Renal cortical epithelial cell (primary cell): ENCODE measurements at places on chromosomes 7 and 10.
A peak's percentile ranks its signal among the peaks of the same experiment; 100 is the strongest.

DNA sequence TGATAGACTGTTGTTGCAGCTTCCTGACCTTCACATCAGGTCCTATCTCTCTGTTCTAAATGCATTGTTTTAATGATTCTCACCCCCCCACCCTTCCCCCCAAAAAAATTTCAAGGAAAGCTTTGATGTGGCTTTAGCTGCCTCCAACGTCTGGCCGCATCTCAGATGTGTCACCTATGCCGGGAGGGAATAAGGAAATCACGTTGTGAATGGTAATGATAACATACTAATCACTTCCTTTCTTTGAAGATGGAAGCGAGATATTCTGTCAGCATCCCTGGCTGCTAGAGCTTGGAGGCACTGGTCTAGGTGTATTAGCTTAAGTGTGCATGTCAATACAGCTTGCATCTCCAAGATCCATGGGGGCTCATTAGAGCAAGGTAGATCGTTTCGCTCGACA lies 89.6 kb downstream of the VTI1A start:
- no peak for DNase-seq

DNA sequence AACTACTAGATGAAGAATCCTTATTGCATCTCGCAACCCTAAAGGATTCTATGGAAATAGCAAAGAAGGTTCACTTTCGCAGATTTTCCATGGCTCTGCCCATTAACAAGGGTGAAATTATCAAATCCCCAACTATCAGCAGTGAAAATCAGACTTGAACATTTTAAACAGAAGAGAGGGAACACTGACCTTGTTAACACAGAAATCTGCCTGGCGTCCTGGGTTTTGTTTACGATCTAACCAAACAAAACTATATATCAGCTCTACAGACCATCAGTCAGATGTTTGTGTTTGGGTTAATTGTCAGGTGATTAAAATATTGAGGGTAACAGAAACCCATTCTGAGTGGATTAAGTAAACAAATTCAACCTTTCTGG lies 1.9 kb downstream of the CTTNBP2 start:
- no peak for DNase-seq

- no peak for DNase-seq
These were observed 39.2 kb upstream of the MKRN1 start for GRCh38 chr7:140518370-140519006.

- no peak for DNase-seq
These were observed 144.2 kb upstream of the TNRC18 start for GRCh38 chr7:5567790-5568189.

DNA sequence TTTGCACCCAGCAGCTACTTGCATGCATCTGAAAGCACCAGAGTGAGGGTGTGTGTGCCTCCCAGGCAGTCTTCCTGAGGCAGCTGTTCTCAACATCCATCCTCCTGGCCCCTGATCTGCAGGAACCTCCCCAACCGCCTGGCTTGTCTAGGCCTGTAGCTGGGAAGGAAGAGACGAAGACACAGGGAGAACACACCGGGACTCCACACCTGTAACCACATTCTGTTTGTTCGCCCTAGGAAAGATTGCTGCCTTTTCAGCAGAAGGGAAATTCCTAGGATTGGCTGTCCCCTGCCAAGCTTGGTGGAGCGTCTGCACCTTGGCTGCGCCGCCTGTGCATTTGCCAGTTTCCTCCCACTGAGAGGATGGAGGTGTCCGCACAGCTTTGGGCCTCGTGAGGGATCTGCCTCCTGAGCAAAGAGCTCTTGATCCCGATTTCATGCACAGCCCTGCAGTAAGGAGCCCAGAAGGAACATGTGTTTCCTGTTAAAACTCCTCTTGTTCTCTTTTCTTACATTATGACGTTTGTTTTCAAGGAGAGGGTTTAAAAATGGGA lies 154.6 kb downstream of the TPST1 start:
- no peak for DNase-seq

- DNase-seq = peak; percentile 42
These were observed 804.8 kb upstream of the IGFBP3 start for GRCh38 chr7:46725838-46726237.

DNA sequence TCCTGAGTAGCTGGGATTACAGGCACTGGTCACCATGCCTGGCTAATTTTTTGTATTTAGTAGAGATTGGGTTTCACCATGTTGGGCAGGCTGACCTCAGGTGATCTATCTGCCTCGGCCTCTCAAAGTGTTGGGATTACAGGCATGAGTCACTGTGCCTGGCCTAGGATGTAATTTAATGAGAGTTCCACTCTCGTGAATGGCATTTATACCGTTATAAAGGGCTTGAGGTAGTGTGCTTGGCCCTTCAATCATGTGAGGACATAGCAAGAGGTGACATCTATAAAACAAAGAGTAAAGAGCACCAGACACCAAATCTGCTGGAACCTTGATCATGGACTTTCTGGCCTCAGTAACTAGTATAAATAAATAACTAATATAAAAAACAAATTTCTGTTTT lies 93.5 kb upstream of the PPP1R9A start:
- DNase-seq = peak; percentile 7

- peak; percentile 41 for DNase-seq
These were observed 220.9 kb downstream of the C7orf25 start for GRCh38 chr7:42690794-42691639.

DNA sequence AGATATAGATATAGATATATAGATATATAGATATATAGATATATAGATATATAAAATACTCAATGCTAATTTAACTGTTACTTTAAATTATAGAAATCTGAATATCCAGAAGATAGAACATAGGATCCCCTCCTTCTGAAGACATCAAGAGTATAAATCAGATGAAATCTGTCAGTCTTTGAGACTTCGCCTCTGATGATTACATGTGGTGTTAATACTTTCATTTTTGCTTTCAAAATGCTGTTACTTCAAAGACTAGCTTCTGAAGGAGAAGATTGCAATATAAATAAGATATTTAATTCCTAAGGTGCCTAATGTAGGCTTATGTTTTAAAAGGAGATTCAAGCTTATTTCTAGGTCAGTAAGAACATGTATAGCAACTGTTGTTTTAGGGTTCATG lies 180.4 kb downstream of the TSPAN12 start:
- no peak for DNase-seq

- DNase-seq = no peak
These were observed 25.5 kb downstream of the GNA12 start for GRCh38 chr7:2818653-2819052.

DNA sequence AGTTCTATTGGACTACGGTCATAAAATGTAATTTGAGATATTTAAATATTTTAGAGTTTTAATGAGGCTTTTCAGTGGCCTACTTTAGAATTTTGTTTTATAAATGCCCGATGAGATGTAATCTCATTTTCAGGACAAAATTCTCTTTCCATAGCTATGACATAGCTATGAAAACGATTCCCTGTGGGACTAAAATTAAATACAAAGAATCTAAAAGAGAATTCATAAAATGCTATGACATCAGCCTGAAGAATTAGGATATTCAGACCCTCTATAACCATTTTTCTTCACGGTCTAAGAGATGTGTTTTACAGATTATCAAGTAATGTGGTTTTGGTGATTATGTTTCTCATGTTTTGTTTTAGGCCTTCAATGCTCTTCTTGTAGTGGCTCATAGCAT lies 48.2 kb upstream of the ODAD2 start:
- DNase-seq = no peak

DNA sequence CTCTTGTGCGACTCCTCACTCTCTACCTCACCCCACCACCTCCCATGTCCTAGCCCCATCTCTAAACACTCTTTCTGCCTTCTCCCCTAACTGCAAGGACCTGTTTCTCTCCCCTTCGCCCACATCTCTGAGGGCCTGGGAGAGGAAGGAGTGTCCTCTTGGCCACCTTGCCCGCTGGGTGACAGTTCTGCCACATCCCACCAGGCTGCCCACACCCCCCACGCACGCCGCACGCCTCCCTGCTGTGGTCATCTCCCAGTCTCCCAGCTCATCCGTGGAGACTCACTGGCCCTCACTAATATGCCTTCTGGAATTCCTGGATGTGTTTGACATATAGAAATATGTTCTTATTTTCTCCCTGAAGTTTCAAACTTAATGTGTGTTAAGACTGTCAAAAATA lies 48.5 kb downstream of the GRB10 start:
- DNase-seq = no peak

- no peak for DNase-seq
These were observed 17.5 kb upstream of the NOM1 start for GRCh38 chr7:156932006-156932405.

DNA sequence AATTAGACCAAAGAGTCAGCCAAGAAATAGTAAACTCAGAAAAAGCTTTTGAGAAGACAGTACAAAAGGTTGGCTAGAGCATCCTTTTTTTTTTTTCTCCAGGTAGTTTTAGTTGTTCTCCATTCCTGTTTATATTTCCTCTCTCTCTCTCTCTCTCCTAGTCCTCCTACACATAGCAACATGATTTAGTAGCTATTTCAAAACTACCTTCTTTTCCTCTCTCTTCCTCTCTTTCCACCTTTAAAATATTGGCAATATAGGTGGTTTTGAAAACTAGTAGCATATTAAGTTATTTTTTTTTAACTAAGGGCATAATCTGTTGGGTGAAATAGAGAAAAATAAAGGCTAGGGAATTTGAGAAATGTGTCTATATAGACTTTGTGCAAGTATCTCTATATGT lies 5.0 kb downstream of the SKIDA1 start:
- no peak for DNase-seq

DNA sequence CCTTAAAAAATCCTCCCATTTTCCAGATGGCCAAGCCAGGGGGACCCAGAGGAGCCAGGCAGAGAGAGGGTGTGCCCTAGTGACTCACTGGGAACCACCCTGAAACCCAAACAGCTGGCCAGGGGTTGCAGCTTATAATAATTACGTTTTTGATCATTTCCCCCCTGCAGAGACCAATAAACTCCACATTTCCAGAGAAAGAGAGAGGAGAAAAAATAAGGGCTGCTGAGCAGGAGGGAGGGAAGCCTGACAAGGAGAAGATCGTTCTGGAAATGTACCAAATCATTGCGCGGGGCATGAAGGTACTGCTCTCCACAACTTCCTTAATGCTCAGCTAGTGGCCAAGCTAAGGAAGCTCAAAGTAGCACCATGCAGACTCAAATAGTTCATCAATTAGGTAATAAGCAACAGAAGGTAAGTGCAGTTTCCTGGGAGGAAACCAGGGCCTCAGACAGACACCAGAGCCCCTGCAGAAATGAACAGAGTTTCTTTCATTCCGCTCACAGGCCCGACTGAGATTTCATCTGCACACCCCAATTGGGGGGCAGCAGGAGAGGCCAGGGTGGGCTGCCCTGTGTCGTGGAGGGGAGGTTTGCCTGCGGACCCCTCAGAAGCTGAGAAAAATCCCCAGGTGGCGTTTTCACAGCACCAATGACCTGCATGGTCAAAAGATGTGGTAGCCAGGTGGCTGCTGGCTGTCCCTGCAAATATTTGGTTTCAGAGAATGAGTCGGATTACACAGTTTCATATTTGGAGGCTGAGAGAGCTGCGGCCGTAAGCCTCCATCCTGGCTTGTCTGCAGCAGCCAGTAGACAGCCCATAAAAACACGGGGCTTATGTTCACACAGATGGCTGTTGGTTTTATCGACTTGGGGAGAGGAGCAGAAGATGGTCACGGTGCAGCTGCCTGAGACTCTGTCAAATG lies 153.2 kb upstream of the LYZL2 start:
- DNase-seq = peak; percentile 74

DNA sequence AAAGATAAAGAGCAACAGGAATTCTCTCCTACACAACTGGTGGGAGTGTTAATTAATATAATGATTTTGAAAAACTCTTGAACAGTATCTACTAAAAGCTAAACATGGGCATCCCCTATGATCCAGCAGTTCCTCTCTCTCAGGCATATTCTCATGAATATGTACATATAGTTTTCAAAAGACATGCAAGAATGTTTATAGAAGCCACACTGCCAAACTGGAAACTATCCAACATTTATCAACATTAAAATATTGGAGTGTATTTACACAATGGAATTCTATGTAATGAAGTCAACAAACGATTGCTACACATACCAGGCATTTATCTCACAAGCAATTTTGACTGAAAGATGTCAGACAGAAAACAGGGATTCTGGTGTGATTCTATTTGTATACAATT lies 404.5 kb upstream of the ANKRD30A start:
- no peak for DNase-seq

GRCh38 chr7:133412942-133413341 lies 160.1 kb downstream of the EXOC4 start:
- no peak for DNase-seq

- no peak for DNase-seq
These were observed 111.1 kb upstream of the C10orf90 start for GRCh38 chr10:126781450-126782216.

DNA sequence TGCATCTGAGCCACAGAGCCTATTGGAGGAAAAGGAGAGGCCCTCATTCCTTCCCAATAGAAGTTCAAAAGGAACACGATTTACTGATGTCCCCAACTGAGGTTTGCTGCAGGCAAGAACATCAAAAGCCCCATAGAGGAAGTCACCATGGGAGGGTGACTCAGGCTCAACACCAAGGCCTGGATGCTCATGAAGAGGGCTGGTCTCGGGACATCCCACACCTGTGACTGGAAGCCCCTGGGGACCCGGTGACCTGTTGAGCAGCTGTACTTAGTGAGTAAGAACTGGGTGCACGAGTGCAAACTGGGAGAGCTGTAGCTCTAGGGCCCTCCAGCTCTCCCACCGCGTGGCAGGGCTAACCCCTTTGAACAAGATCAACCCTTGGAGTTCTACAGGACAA lies 38.0 kb downstream of the CYTH3 start:
- DNase-seq = no peak

GRCh38 chr7:132034748-132035416 lies 478.5 kb upstream of the PODXL start:
- no peak for DNase-seq

GRCh38 chr10:128044186-128044585 lies 82.0 kb downstream of the MKI67 start:
- no peak for DNase-seq

DNA sequence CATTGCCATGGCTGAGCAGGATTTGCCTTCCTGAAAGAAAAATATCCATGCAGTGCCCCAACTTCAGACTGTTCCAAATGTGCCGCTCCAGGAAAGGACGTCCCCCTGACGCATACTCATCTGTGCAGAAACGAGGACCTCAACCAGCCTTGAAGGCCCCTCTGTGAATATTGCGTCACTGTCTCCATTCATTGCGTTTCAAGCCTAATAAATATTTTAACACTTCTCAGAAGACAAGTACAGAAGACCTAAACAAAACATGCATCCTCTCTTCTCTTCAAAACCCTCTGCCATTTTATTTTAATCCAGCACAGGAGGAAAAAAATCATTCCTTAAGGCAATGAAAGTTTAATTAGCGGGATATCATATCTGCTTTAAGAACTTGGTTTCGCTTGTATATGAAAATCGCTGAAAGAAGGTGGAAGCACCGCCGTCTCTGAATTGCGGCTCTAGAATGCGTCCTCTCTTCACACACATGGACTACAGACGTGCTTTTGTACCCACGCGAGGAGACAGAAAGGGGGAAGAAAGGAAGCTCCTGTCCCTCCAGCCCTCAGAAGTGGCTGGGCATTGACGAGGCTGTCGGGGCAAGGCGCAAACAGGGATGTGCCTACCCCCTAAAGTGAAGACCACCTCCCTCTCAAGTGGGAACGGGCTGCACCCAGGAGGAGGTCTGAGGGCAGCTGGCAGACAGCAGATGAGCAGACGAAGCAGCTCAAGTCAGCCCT lies 36.8 kb downstream of the RGS10 start:
- no peak for DNase-seq
